ENCODE measurements at places on chromosomes 6 and 20. TPM values are rescaled to one million over a fixed set of nuclear protein-coding genes. Genes with fewer than 3 reads are reported as not detected.

Gene MMP24
- 0.35 TPM for total RNA-seq

Gene NHLRC1
- 2.1 TPM for total RNA-seq

Gene GZF1
- total RNA-seq: 14.6 TPM

DNA sequence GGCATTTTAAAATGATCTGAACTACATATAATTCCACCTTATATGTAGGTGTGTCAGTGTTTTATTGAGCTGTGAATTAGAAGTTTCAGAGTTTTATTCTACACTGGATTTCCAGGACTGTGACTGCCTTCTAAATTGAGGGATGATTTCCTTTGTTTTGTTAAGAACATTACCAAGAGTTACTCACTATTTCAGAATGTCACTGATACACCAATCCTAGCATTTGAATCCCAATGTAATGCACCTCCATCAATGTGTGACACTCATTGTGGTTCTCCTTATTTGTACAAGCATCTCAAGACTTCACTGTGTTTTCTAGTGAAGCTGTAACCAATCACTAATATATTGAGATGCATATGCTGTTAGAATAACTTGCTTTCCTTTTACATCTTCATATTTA lies 86.8 kb downstream of the PLCB1 start:
- no peak for DNase-seq

DNA sequence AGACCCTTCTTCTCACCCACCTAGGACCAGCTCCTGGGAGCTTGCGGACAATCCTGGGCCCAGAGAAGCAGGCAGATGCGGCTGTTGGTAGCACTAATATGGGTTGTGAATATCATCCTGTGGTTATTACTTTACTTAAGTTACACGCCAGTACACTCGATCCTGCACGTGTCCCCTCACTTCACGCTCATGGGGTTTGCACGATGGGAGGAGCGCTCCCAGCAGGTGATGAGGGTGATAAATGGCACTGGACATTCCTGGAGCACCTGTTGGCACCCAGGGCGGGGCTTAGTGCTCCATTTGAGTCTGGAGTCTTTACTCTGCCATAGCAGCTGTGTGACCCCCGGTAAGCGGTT lies 335.1 kb downstream of the PREX1 start:
- no peak for DNase-seq

Gene CCM2L
- total RNA-seq: 10.4 TPM

Gene NKX2-2
- not detected for total RNA-seq

DNA sequence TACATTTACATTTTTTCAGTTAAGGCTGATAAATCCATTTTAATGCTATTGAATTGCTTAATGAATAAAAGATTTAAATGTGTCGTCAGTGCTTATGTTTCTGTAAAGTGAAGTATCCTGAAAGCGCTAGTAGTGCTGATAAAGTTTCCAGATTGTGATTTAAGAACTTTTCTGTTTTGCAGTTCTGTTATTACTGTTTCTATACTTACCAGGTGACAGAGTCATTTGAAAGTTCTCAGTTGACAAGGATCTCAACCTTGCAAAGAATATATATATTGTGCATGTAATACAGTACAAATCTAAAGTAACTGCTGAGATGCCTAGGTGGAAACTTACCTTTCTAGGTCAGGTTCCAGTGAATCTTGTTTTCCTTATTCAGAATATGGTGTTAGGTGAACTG lies 201.8 kb downstream of the ARID1B start:
- DNase-seq: no peak

Gene TREM2
- 11.0 TPM for total RNA-seq

DNA sequence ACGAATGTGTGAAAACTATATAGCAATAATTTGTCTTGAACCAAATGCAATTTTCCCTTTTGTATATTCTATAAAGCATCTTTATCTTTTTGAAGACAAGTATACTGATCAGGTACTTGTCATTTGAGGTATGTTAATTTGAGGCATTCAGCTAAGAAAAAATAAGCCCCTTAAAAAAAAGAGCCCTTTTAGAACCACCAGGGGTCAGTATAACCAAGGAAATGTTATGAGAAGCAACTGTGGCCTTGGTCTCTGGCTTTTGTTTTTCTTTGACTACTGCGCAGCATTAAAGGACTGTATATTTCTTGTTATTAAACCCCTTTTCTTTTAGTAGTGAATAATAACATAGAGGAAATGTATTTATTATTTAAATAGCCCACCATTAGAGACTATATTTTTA lies 43.1 kb downstream of the CD109 start:
- no peak for DNase-seq

DNA sequence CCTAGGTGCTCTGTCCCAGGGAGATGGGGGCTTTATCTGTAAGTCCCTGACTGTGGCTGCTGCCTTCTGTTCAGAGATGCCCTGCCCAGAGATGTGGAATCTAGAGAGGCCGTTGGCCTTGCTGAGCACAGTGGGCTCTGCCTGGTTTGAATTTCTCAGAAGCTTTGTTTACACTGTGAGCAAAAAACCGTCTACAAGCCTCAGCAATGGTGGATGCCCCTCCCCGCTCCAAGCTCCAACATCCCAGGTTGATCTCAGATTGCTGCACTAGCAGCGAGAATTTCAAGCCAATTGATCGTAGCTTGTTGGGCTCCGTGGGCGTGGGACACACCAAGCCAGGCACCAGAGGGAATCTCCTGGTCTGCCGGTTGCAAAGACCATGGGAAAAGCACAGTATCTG lies 16.3 kb upstream of the RPP40 start:
- no peak for DNase-seq

Gene CPXM1
- total RNA-seq: 57.7 TPM
